ENCODE measurements at places on chromosomes 16 and 17. TPM values are rescaled to one million over a fixed set of nuclear protein-coding genes. Genes with fewer than 3 reads are reported as not detected.

The GPRC5B gene
- total RNA-seq: 27.9 TPM

The CD300LF gene
- not detected for total RNA-seq

The CCT6B gene
- 1.9 TPM for total RNA-seq

The DPEP1 gene
- total RNA-seq: 1.3 TPM

The CYBA gene
- 238 TPM for total RNA-seq

The MYLK3 gene
- 0.19 TPM for total RNA-seq

The SPATA32 gene
- 0.21 TPM for total RNA-seq

The SMARCE1 gene
- 119 TPM for total RNA-seq

The AGRP gene
- not detected for total RNA-seq

The CDRT15 gene
- total RNA-seq: not detected

The TBC1D3 gene
- not detected for total RNA-seq

The CDH5 gene
- total RNA-seq: 0.28 TPM

The C16orf92 gene
- total RNA-seq: not detected

The KRT36 gene
- not detected for total RNA-seq

The HEATR9 gene
- not detected for total RNA-seq

The ANKRD40CL gene
- total RNA-seq: not detected

The ERBB2 gene
- total RNA-seq: 31.4 TPM

The PABPN1L gene
- not detected for total RNA-seq

The SCNN1B gene
- total RNA-seq: 0.30 TPM

The ARHGAP44 gene
- 3.6 TPM for total RNA-seq

The KCNH4 gene
- total RNA-seq: 0.43 TPM

The HSD11B2 gene
- total RNA-seq: 1.3 TPM

The TELO2 gene
- 43.6 TPM for total RNA-seq

The CSNK2A2 gene
- 64.4 TPM for total RNA-seq

The EZH1 gene
- 11.1 TPM for total RNA-seq

The ABCC12 gene
- not detected for total RNA-seq

The SPN gene
- total RNA-seq: not detected

The TMEM238L gene
- total RNA-seq: not detected

The TEKT1 gene
- total RNA-seq: not detected

The CA10 gene
- not detected for total RNA-seq

The TIGD7 gene
- total RNA-seq: 1.4 TPM

The PSKH1 gene
- total RNA-seq: 13.2 TPM
